ENCODE measurements at places on chromosomes 7 and 10. TPM values are rescaled to one million over a fixed set of nuclear protein-coding genes. Genes with fewer than 3 reads are reported as not detected.
A peak's percentile ranks its signal among the peaks of the same experiment; 100 is the strongest.

Gene ATP6V0E2
- total RNA-seq, result 40.7 TPM

Gene CTNNA3
- total RNA-seq, result not detected

Gene PILRA
- 1.5 TPM for total RNA-seq

Gene GSAP
- 15.6 TPM for total RNA-seq

Gene ZNF438
- 4.6 TPM for total RNA-seq

Gene UPK3B
- 16.8 TPM for total RNA-seq

Gene AZGP1
- not detected for total RNA-seq

Gene DRGX
- total RNA-seq, result not detected

Gene C10orf67
- 1.3 TPM for total RNA-seq

Gene PCBD1
- total RNA-seq, result 128 TPM

Gene FBXL15
- 12.7 TPM for total RNA-seq

Gene ENO4
- total RNA-seq, result 0.43 TPM

Gene OPN1SW
- not detected for total RNA-seq

Gene CNTNAP2
- not detected for total RNA-seq

DNA sequence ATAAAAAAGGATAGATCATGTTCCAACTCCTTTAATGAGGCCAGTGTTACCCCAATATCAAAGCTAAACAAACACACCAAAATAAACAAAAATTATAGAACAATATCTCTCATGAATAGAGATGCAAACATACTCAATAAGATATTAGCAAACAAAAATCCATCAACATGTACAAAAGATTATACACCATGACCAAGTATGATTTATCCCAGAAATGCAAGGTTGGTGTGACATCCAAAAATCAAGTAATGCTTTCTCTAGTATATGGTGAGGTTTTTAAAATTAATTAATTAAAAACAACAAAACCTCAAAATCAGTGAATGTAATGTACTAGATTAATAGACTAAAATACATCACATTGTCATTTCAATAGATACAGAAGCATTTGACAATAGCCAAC is 11.0 kb upstream of the MSMB start:
- no peak for DNase-seq

GRCh38 chr7:43385856-43386255 is 197.1 kb upstream of the STK17A start:
- DNase-seq, result no peak

DNA sequence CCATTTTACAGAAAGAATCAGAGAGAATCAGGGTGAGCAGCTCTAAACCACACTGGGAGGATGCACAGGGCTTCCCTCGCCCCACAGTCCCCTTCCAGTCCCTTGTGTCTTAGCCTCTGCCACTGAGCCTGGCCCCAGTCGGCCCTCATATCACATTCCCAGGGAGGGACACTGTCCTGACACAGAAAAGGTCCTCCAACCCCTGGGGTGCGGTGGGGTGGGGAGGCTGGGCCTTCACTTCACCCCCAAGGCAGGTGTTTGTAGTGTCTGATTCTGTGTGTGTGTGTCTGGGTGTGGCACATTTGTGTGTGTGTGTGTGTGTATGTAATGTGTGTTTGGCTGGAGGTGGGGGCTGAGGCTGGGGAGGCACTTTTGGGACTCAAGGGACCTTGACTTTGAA is 1.8 kb upstream of the KCP start:
- DNase-seq, result no peak

- no peak for DNase-seq
Observed at GRCh38 chr10:7513455-7513854, 102.6 kb upstream of the SFMBT2 start.

DNA sequence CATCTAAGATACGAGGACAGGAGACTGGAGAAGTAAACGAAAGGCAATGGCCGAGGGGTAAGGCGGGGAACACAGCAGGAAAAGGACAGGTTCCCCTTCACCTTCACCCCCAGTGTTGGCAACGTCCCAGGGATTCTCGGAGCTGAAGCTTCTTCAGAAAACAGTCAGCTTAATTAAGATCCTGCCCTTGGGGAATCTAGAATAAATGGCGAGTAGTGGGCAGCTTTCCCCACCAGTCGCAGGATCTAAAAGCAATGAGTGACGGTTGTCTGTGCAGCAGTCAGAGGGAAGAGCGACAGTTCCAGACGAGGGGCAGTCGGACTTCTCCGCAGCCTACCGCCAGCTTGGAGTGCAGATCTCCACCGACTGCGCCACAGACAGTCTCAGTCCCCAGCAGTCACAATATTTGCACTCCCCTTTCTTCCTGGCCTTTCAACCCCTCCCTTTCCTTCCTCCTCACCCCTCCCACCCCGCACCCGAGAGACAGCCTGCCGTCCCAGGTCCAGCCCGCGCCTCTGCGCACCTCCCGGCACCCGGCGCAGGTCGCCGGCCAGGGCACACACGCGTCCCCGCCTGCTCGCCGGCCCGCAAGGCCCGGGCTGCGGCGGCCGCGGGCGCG is 10.9 kb upstream of the SP8 start:
- DNase-seq, result no peak

- DNase-seq, result peak; percentile 18
Observed at GRCh38 chr7:50068850-50069551, 24.0 kb downstream of the ZPBP start.

- DNase-seq, result no peak
Observed at GRCh38 chr10:91883549-91884444, 25.5 kb downstream of the FGFBP3 start.

GRCh38 chr7:101940830-101941229 is 123.4 kb downstream of the CUX1 start:
- DNase-seq, result peak; percentile 41

GRCh38 chr7:76369018-76369417 is 10.2 kb upstream of the YWHAG start:
- peak; percentile 29 for DNase-seq

- DNase-seq, result no peak
Observed at GRCh38 chr7:47185839-47186238, 396.1 kb downstream of the TNS3 start.

DNA sequence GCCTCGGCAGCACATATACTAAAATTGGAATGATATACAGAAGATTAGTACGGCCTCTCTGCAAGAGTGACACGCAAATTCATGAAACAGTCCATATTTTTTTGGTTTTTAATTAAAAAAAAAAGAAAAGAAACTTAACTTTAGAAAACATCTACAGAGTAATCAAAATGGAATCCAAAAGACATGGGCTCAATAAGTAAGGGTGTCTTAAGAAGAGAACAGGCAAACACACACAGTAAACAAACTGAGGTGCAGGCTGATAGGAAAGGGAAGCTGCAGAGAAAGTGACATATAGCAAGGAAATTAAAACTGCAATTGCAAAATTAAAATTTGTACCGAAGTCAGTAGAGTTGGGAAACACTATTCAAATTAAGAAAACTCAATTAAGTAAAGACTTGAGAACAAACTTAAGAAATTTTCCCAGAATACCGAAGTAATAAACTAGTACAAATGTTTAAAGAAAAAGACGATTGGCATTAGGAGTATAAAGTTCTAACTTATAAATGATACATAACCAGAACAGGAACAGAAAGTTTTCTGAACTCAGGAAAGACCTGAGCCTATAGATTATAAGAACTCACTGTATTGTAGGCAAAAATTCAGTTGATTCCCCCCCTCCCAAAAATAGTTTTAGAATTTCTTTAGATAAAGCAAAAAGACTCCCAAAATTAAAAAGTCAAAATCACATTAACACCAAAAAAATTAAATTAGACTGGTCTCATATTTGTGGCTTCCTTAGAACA is 16.3 kb downstream of the MTPN start:
- no peak for DNase-seq

DNA sequence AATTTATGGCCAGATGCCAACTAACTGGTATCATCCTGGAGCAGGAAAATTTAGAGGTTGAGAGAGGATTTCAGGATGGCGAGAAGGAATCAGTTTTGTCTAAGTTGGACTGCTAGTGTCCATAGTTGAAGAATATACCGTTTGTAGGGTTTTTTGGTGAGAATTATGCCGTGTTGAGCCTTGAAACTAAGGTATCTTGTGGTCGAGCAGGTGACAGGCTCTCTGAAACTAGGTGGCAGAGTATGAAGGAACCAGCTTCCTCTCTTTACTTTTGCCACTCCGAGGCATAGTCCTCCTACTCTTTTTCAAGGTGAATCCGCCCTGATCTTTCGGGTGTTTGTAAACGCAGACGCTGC is 9.7 kb downstream of the MDFIC start:
- DNase-seq, result no peak

GRCh38 chr10:129194181-129194870 is 272.7 kb upstream of the MGMT start:
- no peak for DNase-seq

- no peak for DNase-seq
Observed at GRCh38 chr7:88217675-88218428, 2.0 kb downstream of the SRI start.

- no peak for DNase-seq
Observed at GRCh38 chr7:88224601-88225275, 4.9 kb upstream of the SRI start.

GRCh38 chr7:47697543-47697942 is 115.6 kb upstream of the TNS3 start:
- no peak for DNase-seq

DNA sequence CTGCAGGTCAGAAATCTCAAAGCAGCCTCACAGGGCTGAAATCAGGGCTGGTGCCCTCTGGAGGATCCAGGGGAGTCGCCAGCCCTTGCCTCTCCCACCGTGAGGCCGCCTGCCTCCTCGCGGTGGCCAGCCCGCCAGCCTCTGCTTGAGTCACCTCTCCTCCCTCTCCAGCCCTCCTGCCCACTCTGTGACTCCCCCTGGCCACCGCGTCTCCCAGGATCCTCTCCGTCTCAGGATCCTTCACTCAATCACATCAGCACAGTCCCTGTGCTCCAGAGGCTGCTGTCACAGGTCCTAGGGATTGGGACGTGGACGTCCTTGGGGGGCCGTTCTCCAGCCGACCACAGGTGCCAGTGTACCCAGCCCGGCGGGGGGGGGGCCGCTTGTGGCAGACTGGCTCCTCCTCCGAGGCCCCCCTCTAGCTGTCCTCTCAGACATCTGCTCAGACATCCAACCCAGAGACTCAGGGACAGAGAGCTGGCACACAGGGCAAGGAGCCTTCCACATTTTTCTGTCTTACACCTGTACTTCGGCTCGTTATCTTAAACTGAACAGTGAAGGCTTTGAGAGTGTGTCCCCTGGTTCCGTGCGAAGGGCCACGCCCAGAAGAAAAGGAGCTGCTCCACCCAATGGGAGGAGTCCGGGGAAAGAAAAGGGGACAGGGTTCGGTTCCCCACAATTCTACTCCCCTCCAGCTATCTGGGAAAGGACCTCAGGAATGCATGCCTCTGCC is 9.4 kb upstream of the PPP2R2D start:
- no peak for DNase-seq

DNA sequence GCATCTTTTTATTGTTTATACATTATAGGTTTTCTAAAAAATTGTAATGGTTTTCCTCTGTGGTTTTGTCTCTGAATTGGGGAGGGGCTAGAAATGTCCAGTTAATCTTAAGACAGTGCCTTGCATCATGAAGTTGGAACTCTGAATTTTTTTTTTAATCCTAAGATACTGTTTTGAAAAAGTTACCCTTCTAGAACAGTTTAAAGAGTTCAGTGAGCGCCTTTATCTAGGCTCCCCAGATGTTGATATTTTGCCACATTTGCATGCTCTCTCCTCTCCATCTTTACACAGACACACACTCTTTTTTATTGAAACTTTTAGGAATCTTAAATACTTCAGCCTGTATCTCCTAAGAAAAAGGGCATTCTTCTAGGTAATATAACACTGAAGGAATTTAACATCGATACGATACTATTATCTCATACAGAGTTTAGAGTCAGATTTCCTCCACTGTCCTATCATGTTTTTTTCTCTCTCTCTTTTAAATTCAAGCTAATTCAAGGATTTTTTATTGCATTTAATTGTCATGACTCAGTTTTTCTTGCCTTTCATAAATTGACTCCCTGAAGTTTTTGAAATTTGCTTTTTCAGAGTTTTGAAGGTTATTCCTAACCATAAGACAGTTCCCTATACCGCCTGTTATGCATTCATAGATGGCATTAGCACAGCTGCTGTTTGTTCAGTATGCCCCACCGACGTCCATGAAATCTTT is 31.5 kb downstream of the PRKAR2B start:
- DNase-seq, result no peak

DNA sequence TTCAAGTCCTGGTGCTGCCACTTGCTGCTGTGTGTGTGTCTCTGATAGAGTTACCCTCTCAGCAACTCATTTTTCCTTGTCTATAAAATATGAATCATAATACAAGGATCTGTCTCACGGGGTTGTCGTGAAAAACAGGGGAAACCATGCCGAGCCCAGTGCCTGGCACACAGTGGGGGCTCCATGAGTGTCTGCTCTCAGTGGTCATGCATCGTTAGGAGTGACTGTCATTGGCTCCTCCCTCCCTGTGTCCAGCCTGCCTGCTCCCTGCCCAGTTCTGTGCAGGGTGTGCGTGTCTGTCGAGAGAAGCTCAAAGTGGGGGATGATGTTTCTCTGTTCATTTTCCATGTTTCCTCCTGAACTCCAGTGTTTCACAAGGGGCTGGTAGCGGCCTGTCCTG is 83.6 kb upstream of the LRRC4 start:
- DNase-seq, result no peak

DNA sequence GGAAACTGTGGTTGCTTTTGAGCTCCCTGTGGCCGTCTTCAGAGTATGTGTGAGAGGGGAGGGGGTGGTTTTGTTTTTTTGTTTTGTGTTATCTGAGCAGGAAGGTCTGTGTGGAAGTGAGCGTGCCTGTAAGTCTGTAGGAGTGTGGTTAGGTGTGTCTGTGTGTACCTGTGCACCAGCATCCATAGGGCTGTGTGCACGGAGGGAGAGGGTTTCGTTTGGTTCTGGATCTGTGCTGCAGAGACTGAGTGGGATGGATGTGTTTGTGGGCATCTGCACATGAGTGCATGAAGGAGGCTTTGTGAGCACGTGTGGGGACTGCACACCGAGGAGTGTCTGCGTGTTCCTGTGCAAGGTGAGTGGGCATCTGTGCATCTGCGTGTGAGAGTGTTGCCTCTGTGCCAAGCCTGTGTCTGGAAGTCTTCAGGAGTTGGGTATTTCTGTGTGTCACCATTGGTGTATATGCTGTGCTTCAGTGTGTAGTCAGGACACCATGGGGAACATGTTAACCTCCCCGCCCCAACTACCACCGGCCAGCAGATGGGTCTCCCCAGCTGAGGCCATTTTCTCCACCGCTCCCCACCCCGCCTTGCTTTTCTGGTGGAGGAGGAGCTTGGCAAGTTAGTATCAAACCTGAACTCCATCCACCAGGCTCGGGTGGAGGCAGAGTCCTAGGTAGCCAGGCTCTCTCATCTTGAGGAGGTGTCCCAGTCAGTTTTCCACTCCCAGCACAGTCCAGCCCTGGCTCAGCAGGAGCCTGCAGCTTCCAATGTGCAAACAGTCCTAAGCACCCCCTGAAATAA is 7.1 kb upstream of the TLX1 start:
- DNase-seq, result no peak

DNA sequence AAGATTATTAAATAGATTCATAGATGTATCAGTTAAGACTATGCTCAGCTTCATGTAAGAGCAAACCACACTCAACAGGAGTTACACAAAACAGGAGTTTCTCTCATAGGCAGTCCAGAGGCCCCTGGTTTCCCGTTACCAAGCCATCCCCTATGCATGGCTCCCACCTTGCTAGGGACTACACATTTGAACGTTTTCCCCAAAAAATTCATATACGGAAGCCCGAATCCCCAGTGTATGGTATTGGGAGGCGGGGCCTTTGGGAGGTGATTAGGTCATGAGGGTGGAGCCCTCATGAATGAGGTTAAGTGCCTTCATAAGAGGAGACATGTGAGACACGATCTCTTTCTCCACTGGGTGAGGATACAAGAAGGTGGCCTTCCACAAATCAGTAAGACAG is 29.1 kb downstream of the RSU1 start:
- no peak for DNase-seq

Data from PC-9 (cell line).